ENCODE measurements at places on chromosomes 4 and X. TPM values are rescaled to one million over a fixed set of nuclear protein-coding genes. Genes with fewer than 3 reads are reported as not detected.

The IL13RA1 gene
- 65.7 TPM for total RNA-seq

The XK gene
- under 0.01 TPM for total RNA-seq

The PABPC1L2B gene
- not detected for total RNA-seq

The MANBA gene
- 56.6 TPM for total RNA-seq

The ERVMER34-1 gene
- not detected for total RNA-seq

The DHRSX gene
- total RNA-seq, result 25.7 TPM

The DDX53 gene
- not detected for total RNA-seq

The TEX13D gene
- total RNA-seq, result not detected

The LEF1 gene
- total RNA-seq, result not detected

The MAGEA11 gene
- under 0.01 TPM for total RNA-seq

The STAP1 gene
- total RNA-seq, result not detected

The USP17L13 gene
- not detected for total RNA-seq

The NDST3 gene
- total RNA-seq, result not detected

The RRH gene
- 0.17 TPM for total RNA-seq

The SHROOM3 gene
- total RNA-seq, result 27.5 TPM

The TMEM129 gene
- 38.0 TPM for total RNA-seq

The PRKG2 gene
- 23.3 TPM for total RNA-seq

The MGST2 gene
- total RNA-seq, result 4.9 TPM

The SLC16A2 gene
- total RNA-seq, result 25.1 TPM

The COX7B2 gene
- total RNA-seq, result not detected

The DIPK2B gene
- 0.15 TPM for total RNA-seq

The SPON2 gene
- 1,031 TPM for total RNA-seq

The LRRC66 gene
- total RNA-seq, result 0.83 TPM

The NRK gene
- 0.17 TPM for total RNA-seq
